Tibial nerve (tissue), 4 donors: ENCODE measurements at places on chromosomes 1 and 21. TPM values are rescaled to one million over a fixed set of nuclear protein-coding genes. Genes with fewer than 3 reads are reported as not detected.

PDE4B gene
- total RNA-seq: 16.6 TPM

HES4 gene
- total RNA-seq: 70.8 TPM

CCDC190 gene
- 1.3 TPM for total RNA-seq

DNA sequence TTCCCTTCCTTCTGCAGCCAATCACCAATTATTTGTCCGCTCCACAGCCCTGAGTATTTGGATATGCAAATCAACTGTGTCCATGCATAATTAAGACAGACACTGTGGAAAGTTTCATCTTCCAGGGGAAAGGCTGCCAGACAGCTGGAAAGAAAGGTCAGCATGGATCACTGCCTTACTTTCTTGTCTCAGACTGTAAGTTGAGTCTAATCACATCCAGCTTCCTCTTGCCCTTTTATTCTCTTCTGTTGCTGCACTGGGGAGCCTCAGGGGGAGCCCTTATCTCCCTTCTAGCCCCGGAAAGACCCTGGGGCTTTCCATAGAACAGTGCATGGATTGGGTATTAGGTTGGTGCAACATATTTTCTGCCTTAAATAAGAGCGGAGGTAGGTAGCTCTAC, 182.9 kb downstream of the OMA1 start:
- no peak for DNase-seq
